Sciatic nerve (tissue), 2 donors: ENCODE measurements at places on chromosomes 3 and 15.

DNA sequence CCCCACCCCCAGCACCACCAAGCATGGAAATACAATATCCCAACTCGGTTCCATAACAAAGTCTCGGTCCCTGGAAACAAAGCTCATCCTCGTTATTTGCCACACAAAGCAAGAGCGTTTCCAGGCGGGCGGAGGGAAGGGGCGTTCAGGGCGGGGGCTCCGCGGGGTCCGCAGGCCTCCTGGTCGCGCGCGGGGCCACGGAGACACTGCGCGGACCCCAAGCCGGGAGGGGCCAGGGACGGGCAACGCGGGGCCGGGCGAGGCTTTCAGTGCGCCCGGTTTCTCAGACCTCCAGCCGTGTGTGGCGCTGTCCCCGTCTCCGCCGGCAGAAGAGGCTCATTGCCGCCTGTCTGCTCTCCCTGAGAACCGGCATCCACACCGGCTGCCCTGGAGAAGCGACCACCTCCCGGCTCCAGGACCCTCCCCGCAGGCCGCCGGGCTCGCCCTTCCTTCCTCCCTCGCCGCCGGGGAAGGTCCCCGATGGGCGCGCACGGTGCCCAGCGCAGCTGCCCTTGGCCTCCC, 329.0 kb downstream of the OCA2 start:
- no peak for DNase-seq

GRCh38 chr15:92463352-92463751, 69.7 kb downstream of the ST8SIA2 start:
- DNase-seq, result no peak

- DNase-seq, result no peak
These were observed 148.1 kb upstream of the PEX5L start for GRCh38 chr3:180184816-180185215.

- no peak for DNase-seq
These were observed 34.6 kb downstream of the THSD4 start for GRCh38 chr15:71149646-71150557.

DNA sequence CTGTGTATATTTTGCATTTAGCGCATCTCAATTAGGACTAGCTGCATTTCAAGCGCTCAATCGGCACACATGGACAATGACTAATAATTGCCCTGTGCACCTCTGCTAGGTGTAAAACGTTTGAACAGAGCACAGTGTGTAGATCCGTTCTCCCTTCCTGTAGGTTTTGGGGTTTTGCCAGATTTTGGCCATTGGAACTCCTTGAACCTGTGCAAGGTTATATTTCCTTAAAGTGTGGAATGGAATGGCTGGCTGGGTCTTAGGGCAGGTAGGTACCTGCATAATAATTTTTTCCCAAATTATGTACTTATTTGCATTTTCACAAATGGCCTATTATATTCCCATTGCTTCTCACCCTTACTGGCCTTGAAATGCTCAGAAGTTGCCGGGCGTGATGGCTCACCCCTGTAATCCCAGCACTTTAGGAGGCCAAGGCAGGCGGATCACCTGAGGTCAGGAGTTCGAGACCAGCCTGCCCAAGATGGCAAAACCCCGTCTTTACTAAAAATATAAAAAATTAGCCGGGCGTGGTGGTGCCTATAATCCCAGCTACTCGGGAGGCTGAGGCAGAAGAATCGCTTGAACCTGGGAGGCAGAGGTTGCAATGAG, 777 bp downstream of the RNU5B-1 start:
- no peak for DNase-seq

DNA sequence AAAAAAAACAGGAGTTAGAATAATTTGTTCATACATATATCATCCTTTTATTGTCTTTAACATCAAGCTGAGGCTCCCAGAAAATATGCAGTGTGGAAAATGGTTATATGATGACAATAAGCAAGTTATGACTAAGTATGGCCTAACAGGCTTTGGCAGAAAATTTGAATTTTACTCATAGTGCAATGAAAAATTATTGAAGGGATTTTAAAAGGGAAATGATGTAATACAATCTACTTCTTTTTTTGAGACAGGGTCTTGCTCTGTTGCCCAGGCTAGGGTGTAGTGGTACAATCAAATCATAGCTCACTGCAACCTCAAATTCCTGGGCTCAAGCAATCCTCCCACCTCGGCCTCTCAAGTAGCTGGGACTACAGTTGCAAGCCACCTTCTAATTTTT, 78.7 kb downstream of the FAIM start:
- no peak for DNase-seq

- DNase-seq, result no peak
These were observed 151.6 kb downstream of the TMCO5A start for GRCh38 chr15:38085931-38086568.
